Myocyte (in vitro differentiated cells): ENCODE measurements at places on chromosomes 2 and 18. TPM values are rescaled to one million over a fixed set of nuclear protein-coding genes. Genes with fewer than 3 reads are reported as not detected.

The SLC5A7 gene
- total RNA-seq, result not detected in 2 replicates

The SERPINB3 gene
- total RNA-seq, result not detected in 2 replicates

The BMP10 gene
- total RNA-seq, result 0.11 TPM in 1 of 2 replicates, not detected in the other

The ARHGAP15 gene
- not detected in 2 replicates for total RNA-seq

The CCDC85A gene
- 1.7 and 2.1 TPM in 2 replicates for total RNA-seq

The CCBE1 gene
- 5.6 and 8.6 TPM in 2 replicates for total RNA-seq

The CAPN14 gene
- total RNA-seq, result 0.05 TPM in 1 of 2 replicates, not detected in the other

The FARSB gene
- 32.8 and 34.3 TPM in 2 replicates for total RNA-seq

DNA sequence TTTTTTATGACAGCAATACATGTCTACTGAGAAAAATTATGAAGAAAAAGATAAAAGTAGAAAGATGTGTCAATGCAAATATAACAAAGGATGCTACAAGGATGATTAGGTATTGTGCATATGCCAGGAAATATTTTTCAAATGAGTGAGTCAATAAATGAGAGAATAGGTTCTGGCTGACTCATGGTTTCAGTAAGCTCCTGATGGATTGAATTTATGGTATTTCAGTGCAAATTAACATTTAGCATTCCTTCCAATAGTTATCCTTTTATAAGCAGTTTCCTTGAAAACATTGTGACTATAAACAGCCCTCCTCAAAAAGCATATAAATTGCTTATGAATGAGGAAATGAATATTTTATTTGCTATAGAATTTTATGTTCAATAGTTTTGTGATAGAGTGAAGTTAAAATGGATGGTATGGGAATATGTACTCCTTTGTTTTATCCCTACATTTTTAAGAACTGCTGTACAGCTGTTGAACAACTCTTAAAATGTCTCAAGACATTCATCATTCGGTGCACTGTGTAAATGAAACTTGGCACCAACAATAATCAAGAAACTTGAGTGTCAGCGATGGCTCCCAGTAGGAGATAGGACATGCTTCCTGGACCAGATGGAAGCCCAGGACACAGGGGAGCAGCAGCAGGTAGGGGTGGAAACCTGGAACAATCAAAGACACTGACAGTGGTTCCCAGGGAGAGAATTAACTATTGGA is 144.7 kb downstream of the PMAIP1 start:
- DNase-seq, result no peak

- no peak for DNase-seq
Observed at GRCh38 chr2:17362956-17363355, 155.3 kb downstream of the RAD51AP2 start.

GRCh38 chr2:208062961-208063360 is 37.6 kb upstream of the PLEKHM3 start:
- DNase-seq, result no peak

DNA sequence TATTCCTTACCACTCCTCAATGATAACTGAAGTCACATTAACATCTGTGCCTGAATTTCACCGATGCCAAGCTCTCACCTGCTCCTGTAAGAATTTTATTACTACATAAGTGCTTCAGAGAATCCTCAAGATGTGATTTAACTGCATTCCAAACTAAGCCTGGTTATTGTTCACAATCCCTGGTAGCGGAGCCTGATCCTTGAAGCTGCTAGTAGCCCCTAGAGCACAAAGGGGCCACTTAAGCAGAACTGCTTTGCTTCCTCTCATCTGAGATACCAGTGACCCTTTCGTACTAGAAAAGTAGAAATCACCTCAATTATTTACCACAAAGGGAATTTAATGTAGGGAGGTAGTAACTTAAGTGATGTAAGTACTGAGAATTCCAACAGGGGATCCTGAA is 529.6 kb downstream of the CPS1 start:
- DNase-seq, result no peak

- DNase-seq, result no peak
Observed at GRCh38 chr18:3493501-3494244, 43.7 kb downstream of the TGIF1 start.

- DNase-seq, result peak; percentile 14
Observed at GRCh38 chr2:37232131-37232933, 874 bp downstream of the NDUFAF7 start.

- no peak for DNase-seq
Observed at GRCh38 chr2:161246281-161246680, 61.9 kb upstream of the PSMD14 start.

- no peak for DNase-seq
Observed at GRCh38 chr2:176639671-176640070, 370.4 kb downstream of the MTX2 start.

DNA sequence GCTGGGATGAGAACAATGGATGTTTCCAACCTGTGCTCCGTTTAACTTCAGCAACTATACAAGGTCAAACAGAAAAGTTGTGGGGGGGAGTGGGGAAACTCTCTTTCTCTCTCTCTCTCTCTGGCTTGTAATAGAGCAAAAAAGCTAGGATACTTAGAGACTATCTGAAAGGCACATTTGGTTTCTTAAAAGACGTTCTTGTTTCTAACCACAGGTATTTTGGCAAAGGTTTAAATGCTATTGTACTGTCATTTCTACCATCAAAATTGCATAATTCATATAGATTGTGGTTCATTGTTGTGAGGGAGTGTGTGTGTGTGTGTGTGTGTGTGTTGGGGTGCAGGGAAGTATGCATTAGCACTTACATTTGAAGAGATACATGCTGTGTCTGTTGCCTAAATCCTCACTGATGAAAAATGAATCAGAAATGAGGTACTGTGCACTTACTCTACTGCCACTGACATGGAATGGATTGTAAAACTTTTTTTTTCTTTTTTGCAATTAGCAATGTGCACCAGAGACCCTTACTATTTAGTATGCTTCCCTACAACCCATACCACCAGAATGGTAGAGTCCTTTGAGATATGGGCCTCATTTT is 841.0 kb upstream of the PIK3C3 start:
- DNase-seq, result no peak

DNA sequence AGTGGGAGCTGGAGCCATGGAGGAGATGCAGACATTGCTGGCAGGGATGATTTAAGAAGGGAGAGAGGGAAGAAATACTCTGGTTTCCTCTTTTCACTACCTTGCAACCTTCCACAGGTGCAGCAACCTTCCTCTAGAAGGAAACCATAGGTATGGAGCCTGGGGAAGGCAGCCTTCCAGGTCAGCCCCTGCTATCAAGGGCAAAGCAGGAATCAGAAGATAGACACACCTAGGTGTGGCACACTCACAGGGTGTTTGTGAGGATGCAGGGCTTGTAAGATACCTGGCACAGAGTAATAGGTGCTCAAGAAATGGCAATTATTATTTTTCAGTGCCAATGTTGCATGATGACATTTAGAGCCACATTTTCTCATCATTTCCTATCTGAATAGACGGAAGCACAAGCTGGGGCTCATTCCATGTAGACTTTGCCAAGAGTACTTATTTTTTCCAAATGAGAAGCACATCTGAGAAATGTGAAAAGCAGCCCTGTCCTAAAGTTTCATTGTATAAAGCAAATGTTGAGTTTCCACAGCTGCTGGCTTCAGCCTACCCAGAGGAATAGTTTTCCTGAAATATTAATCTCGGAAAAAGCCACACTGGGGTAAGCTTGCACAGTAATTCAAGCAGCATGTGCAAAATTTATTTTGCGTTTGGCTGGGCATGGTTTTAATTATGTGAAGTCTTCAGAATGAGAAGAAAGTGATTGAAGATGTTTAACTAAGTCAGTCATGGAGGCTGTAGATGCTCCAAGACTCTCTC is 20.6 kb downstream of the EVA1A start:
- no peak for DNase-seq
